Brain (organoid and tissue), 16 donors: ENCODE measurements at places on chromosomes 1 and 21.

- peak; percentile 45 for DNase-seq
Observed at GRCh38 chr1:18635891-18636595, 5.4 kb downstream of the PAX7 start.

GRCh38 chr1:109983380-109984189 is 980 bp upstream of the AHCYL1 start:
- DNase-seq: no peak

DNA sequence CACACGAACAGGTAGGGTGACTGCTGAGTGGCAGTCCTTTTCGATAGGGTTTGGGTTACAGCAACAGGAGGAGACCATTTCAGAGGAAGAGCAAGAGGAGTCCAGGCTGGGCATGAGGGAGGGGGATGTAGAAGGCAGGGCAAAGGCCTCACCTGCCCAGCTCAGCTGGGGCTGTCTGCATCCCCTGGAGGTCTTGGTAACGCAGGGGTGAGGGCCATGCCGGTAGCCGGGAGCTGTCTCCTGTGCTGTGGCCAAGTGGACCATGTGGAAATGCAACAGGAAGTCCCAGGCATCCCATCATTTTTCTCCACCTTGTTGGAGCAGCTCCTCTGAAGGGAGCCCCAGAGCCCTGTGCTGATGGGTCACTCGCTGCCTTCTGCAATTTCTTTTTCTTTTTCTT is 105.4 kb upstream of the C1orf174 start:
- DNase-seq: no peak

DNA sequence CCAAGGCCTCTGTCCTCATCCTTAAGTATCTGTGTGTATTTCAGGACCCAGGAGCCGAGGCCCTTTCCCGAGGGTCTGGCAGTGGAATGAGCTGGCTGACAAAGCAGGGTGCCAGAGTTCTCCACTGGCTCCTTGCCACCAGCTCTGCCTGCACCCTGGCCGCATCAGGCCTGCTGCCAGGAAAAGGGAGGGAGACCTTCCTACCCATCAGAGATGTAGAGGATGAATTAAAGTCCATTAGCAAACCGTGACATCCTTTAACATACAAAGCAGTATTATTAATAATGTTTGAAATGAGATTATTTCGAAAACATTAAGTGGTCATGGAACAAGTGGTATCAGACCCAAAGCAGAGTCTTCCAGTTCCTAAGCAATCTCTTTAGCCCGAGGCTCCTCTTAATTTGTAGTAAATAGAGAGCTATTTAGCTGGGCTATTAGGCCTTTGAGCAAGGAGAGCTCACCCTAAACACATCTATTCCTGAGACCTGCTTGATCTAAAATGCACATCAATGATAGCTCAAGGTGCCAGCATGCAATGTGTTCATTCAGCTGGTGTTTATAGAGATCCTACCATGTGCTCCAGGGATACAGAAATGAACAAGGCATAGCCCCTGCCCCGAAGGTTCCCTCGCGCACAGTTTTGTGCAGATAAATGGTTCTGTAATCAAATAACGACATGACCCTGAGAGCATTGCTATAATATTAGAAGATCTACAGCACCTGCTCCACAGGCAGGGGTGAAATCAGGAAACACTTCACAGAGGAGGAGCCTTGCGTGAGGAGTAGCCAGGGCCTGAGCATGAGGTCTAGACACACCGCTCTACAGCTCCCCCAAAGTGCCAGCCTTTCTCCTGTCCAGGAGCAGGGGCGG is 44.0 kb downstream of the FAM163A start:
- DNase-seq: peak; percentile 60

DNA sequence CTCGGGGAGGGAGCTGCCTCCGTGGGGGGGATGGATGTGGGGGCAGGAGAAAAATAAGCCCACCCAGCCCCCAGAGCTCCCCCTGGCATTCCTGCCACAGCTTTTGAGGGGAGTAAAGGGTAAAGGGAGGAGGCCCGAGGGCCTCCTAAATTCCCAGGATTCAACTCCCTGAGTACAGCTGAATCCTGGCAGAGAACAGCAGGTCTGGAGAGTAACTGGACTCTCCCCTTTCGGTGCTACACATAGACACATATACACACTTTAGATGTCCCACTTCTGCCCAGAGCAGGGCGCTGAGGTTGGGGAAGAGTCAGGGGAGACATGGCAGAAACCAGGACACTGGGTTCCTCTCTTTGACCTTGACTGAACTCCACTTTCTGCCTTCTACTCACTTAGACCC is 3.0 kb downstream of the KIRREL1 start:
- DNase-seq: no peak
